ENCODE measurements at places on chromosomes 3 and 15.

- DNase-seq = no peak
These were observed 695.4 kb downstream of the FHIT start for GRCh38 chr3:60555686-60556354.

- DNase-seq = no peak
These were observed 10.5 kb downstream of the ANPEP start for GRCh38 chr15:89803941-89804800.

- DNase-seq = no peak
These were observed 62.0 kb upstream of the ACP3 start for GRCh38 chr3:132255041-132255745.

GRCh38 chr3:113783463-113783862 is 36.6 kb downstream of the ATP6V1A start:
- no peak for DNase-seq

DNA sequence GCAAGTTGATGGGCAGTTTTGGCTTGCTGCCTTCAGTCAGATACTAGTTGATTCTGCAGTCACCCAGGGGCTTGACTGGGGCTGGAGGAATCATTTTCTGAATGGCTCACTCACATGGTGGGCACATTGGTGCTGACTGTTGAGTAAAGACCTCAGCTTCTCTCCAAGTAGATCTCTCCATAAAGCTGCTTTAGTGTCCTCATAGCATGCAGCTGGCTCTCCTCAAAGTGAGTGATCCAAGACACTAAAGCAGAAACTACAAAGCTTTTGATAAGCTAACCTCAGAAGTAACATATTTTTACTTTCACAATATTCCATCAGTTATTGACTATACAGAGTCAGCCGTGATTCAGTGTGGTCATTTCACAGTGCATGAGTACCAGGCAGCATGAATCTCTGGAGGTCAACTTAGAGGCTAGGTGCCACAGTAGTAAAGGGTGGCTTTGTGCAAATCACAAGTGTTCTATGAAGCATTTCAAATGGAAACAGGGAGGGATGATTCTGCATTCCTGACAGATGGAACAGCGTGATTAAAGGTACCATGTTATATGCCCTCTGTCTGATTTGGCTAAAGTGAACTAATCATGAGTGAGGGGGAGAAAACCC is 24.3 kb upstream of the ATP8B4 start:
- DNase-seq = no peak

GRCh38 chr3:50430950-50431435 is 71.7 kb upstream of the TMEM115 start:
- DNase-seq = no peak

DNA sequence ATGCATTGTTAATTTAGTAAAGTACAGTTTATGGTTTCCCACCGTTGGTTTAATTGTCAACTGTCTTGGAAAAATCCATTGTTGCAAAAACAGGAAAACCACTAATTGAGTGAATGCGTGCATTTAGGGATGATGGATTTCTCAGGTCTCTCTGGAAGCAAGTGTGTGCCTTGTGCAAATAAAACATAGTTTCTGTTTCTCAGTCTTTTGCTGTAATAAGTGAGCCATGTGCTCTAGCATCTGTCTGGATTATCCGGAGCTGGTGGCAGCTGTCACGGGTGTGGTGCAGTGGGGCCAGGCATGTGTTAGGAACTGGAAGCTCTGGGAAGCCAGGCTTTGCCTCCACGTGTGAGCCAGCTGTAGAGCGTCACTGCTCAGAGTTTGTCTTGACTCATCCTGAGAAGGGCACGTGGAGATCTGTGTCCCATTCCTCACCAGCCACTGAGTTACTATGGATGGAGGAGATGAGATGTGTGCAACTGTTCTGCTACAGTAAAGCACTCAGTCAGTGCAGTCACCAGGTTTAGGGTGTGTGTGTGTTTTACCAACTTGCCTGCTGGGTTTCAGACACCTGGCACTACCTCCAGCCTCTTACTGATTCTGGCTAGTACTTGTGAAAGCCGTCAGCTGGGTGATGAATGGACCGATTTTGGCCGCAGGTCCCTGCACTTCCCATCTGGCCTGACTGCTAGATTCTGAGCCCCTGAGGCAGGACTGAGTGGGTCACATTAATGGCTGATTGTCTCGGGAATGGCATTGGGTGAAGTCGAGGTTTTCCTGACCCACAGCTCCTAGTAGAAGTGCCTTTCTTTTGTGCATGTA is 7.2 kb downstream of the APBA2 start:
- no peak for DNase-seq

GRCh38 chr3:11385326-11385725 is 113.1 kb downstream of the ATG7 start:
- DNase-seq = no peak

GRCh38 chr3:101646726-101647125 is 30.2 kb downstream of the ZBTB11 start:
- DNase-seq = no peak

DNA sequence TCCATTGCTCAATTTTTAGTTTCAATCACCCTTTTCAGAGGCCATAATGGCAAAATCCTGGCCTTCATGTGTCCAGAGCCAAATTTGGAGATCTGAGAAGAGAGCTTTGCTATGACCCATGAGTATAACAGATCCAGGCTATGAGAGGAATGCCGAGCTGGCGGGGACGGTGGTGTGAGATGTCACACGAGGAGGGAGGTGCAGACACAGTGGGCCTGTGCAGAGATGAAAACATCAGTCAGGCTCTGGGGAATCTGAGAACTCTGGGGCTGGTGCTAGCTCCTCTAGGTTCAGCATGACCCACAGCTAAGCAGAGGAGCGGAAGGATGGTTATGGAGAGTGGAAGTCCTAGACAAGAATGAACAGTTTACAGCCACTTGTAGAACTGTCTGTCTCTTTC is 398.3 kb upstream of the ATP10A start:
- no peak for DNase-seq

DNA sequence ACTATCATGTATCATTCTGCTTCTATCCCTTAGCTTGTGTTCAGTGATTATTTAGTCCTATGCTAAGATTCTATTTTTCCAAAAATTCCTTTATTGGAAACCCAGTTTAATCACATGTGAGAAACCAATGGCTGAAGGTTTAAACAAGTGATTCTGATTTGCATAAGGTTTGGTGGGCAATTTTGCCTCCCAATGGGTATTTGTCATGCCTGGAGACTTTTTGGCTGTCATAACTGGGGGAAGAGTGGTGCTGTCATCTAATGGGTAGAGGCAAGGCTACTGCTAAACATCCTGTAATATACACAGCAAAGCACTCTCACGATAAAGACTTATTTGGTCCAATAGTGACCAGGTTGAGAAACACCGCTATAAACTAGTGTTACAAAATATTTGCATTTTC is 148.7 kb downstream of the ALCAM start:
- DNase-seq = no peak

GRCh38 chr15:73873889-73874511 is 636 bp downstream of the TBC1D21 start:
- no peak for DNase-seq

DNA sequence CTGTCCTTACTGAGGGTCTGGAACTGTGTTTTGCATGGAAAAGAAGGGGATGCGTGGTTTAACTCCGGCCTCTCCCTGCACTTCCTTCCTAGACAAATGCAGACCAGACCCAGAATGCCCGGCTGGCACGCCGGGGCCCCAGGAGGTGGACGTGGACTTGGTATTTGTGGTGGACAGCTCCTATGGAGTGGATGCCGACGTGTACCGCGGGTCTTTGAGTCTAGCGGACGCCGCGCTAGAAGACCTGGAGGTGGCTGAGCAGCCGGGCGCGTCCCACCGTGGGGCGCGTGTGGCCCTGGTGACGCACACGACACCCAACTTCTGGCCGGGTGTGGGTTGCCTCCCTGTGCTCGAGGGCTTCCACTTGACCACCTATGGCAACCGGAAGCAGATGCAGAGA is 81.8 kb upstream of the COL6A5 start:
- no peak for DNase-seq

DNA sequence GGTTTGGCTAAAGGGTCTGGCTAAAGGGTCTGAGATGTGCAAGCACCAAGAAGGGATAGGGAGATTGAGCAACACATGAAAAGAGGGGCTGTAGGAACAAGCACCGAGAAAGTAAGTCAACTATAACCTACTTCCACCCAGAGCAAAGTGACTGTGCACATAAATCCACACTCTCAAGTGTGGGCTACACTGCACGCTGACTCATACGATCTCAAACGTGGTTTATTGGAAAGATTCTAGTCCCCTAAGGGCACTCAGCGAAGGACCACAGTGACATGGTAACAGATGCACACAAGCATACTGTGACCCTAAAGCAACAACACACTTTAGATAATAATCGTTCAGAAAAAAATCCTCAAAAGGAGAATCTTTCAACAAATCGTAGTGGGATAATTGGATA is 48.0 kb downstream of the EHHADH start:
- DNase-seq = no peak

- peak; percentile 58 for DNase-seq
These were observed 53.0 kb downstream of the PCSK6 start for GRCh38 chr15:101436526-101436925.

DNA sequence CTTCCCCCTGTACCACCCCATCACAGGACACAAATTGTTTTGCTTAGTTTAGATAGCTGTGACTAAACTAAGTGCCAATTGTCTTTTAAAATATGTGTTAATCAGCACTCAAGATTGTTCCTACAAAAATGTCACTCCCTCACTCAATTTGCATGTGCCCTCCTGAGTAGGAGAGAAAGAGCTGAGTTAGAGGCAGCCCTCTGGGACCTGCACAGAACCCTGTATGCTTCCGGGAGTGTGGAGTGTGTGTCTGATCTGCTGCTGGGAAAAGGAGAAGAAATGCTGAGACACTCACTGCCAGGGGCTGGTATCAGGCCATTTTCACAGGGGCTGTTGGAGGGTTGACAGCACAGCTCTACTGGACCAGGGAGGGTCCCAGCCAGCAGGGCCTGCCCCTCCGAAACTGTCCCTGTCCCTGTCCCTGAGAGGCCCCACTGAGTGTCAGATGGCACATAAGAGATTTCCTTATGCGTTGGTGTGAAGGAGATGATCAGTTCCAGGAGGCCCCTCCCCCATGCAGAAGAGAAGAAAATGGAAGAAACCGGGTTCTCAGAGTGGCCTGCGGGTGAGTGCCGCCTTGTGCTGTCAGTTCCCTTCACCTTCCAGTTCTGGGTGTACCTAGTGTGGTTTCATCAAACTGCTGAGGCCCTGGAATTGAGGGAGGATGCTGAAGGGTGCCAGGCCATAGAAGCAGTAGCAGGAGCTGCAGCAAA is 3.9 kb upstream of the B3GNT5 start:
- DNase-seq = no peak

GRCh38 chr3:129686941-129687340 is 80.5 kb upstream of the PLXND1 start:
- DNase-seq = no peak

- DNase-seq = no peak
These were observed 73.9 kb upstream of the MYO5C start for GRCh38 chr15:52369455-52369854.

- no peak for DNase-seq
These were observed 74.5 kb upstream of the ZPLD1 start for GRCh38 chr3:102360183-102360860.

GRCh38 chr15:28125673-28126651 is 26.8 kb upstream of the OCA2 start:
- no peak for DNase-seq

- no peak for DNase-seq
These were observed 81.8 kb downstream of the LRRN1 start for GRCh38 chr3:3881050-3881449.

GRCh38 chr3:95084738-95085137 is 1021.9 kb downstream of the NSUN3 start:
- DNase-seq = no peak

DNA sequence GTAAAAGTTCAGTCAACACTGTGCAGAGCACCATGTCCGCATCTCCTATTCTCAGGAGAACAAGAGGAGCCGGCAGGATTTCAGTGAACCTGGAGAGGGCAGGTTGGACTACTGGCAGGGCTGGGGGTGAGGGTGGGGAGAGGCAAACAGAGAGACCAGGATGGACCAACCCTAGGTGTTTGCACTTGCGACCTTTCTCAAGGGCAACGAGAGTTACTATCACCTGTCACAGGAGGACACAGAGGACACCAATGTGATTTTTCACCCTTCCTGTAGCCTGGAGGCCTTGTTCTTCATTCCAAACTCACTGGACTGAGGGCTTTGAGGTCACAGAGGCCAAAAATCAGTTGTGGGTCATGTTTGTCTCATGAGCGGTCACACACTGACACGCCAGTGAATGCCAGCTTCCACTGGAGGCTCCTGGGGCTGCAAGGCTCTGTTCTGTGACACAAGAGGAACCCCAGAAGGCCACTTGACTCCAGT is 89.5 kb downstream of the CPN2 start:
- peak; percentile 45 for DNase-seq

DNA sequence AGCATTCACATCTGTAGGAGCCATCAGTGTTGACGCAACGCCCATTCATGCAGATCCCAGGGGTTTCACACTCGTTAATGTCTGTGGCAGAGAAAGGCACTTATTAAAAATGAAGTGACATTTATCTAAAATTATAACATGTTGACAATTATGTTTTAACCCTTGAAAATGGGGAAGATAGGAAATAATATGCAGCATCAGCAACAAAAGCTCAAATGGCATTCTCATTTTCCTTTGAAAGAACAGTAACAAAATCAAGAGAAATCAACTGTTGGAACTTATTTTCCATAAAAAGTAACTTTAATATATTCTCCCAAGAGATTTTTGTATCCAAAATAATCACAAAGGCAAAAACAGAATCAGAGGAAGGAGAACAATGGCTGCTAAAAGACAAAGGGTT is 140.4 kb downstream of the FBN1 start:
- DNase-seq = no peak

- DNase-seq = no peak
These were observed 92.2 kb downstream of the LRTM1 start for GRCh38 chr3:54835701-54836100.

DNA sequence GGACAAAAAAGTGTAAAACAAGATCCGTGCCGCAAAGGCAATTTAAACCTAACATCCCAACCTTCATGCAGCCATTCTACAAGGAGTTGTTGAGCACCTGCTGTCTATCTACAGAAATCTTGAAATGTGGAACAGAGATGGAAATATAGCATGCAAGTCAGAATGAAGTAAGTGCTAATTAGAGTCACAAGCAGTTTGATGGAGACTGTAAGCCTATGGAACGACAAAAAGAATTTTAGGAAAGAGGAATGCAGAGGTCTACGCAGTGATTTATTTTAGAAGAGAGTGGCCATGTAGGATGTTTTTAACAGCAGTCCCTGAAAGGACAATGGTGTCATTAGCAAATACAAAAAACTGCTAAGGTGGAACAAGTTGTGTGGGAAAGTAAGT is 851 bp upstream of the DCBLD2 start:
- no peak for DNase-seq

DNA sequence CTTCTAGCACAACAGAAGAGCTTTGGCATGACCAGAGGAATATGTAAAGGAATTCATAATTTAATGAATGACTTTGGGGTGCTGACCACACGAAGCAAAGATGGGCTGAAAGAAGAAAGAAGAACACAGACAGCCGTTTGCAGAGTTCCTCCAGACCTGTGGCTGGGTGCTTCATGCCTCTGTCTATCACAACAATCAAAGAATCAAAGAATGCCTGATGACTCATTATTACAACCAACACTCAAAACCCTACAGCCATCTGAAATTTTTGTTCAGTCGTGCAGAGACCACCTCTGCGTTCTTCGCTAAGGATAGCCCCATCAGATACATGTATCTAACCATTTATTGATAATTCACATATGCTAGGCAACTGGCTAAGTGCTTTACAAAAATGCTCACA is 129.0 kb upstream of the PRICKLE2 start:
- no peak for DNase-seq
